ENCODE measurements at places on chromosomes 1 and 21.

- no peak for DNase-seq
Observed at GRCh38 chr21:29394051-29394450, 95.3 kb downstream of the BACH1 start.

DNA sequence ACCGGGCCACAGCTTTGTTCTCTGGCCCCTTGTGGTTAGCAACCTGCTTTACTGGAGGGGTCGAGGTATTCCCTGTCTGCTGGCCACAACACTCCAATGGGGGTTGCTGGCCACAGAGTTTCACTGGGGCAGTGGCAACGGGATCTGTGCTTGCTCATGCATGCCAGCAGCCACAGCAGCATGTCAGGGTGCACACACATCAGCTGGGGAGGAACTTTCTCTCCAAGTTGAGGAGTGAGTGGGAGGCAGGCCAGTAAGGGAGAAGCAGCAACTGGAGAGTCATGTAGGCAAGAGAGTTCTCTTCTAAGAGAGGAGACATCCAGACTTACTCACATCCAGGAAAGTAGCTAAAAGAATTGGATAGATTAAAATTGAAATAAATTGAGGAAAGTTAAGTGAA is 38.0 kb downstream of the SAMD13 start:
- DNase-seq: no peak

GRCh38 chr1:86150553-86151055 is 6.0 kb downstream of the COL24A1 start:
- DNase-seq: no peak

- no peak for DNase-seq
Observed at GRCh38 chr1:181036107-181036836, 2.5 kb downstream of the MR1 start.

DNA sequence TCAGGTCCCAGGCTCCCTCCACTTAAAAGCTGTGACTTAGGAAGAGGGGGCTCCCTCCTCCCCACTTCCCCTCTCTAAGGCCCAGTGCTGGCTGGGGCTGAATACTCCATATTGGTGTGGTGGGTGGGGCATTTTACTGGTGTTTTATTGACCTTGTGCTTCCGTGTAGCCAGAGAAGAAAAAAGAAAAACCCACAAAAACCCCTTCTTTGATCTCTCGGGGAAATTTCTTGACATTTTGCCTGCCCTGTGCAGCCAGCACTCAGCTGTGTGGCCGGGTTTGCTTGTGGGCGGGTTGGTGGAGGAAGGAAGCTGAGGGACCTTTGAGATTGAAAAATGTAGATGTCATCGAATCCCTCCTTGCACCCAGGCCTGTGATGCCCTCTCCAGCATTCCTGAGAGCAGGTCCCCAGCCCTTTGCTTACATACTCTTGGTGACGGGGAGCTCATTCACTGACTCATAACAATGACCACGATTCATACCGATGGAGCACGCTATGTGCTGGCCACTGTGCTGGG is 24.8 kb downstream of the TNFRSF8 start:
- no peak for DNase-seq
